SK-MEL-5 (cell line): ENCODE measurements at places on chromosomes 4 and X. TPM values are rescaled to one million over a fixed set of nuclear protein-coding genes. Genes with fewer than 3 reads are reported as not detected.

GRCh38 chr4:25454476-25454875 is 77.4 kb downstream of the ANAPC4 start:
- DNase-seq, result no peak

The NOP14 gene
- 22.5 and 26.1 TPM in 2 replicates for total RNA-seq

DNA sequence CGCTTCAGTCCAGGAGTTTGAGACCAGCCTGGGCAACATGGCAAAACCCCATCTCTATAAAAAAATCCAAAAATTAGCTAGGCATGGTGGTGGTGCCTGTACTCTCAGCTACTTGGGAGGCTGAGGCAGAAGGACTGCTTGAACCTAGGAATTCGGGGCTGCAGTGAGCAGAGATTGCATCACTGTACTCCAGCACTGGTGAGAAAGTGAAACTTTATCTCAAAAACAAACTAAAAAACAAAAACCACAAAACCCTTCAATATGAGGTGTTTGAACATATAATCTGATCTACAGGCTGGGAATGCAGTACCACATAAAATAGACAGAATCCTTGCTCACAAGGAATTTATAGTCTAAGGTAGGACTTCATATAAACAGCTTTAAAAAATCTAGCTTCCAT is 103.9 kb downstream of the PDS5A start:
- no peak for DNase-seq

The PPP2R2C gene
- 0.55 TPM in 1 of 2 replicates, not detected in the other for total RNA-seq

The ADH7 gene
- total RNA-seq, result not detected in 2 replicates

DNA sequence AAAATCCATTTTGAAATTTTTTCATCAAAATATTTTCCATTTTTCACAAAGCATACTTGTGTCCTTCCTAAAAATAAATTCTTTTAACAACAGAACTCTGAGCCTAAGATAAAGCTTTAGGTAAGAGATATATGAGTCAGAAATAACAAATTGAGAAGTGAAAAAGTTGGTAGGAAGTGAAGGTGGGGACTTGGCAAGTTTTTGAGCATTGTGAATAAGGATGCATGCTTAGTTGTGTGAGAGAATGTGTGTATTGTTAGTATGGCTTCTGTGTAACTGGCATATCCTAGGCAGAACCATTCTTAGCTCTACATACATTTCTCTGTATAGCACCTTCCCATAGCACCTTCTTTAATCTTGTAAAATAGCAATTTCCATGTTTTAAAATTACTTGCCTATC is 6.8 kb downstream of the ASB5 start:
- no peak for DNase-seq

- DNase-seq, result no peak
These were observed 11.8 kb downstream of the RBM10 start for GRCh38 chrX:47156611-47157520.

The XAGE1B gene
- total RNA-seq, result 1.8 and 15.3 TPM in 2 replicates

- peak; percentile 3 for DNase-seq
These were observed 38.6 kb upstream of the MSMO1 start for GRCh38 chr4:165288639-165289422.

- DNase-seq, result no peak
These were observed 1183.4 kb upstream of the PCDH7 start for GRCh38 chr4:29536745-29537144.

The GRIA2 gene
- total RNA-seq, result 0.24 and 0.29 TPM in 2 replicates

The CT47B1 gene
- not detected in 2 replicates for total RNA-seq

- no peak for DNase-seq
These were observed 49.0 kb downstream of the GBA3 start for GRCh38 chr4:22741744-22742143.

The ZNF732 gene
- total RNA-seq, result 0.08 TPM in 1 of 2 replicates, not detected in the other

The RNF150 gene
- total RNA-seq, result 15.3 and 16.3 TPM in 2 replicates

The STPG2 gene
- total RNA-seq, result 0.13 TPM in 1 of 2 replicates, not detected in the other

The MAPK10 gene
- total RNA-seq, result 0.58 and 0.83 TPM in 2 replicates

GRCh38 chrX:119617517-119618164 is 11.4 kb upstream of the NKRF start:
- DNase-seq, result no peak

GRCh38 chr4:1019320-1019719 is 7.9 kb downstream of the FGFRL1 start:
- no peak for DNase-seq

The SRD5A3 gene
- total RNA-seq, result 37.1 and 37.8 TPM in 2 replicates

GRCh38 chrX:12987900-12988594 is 13.1 kb downstream of the TMSB4X start:
- no peak for DNase-seq

DNA sequence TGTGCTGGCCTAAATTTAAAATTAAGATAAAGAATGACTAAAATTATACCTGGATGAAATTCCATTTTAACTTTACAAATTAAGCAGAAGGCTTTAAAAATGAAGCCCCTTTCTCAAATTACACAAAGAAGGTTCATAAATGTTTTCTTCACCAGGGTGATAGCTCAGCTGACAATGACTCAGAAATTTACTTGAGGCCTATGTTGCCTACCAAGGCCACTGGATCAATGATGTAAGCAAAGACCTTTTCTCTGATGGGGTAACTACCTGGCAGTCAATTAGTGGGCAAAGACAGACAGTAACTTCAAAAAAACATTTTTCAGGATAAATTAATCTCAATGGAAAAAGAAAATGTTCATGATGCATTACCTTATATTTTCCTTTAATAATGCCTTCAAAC is 23.9 kb upstream of the GPR34 start:
- peak; percentile 13 for DNase-seq

GRCh38 chr4:111231281-111231680 is 608.4 kb upstream of the PITX2 start:
- DNase-seq, result no peak

GRCh38 chrX:40167233-40167849 is 69.6 kb upstream of the BCOR start:
- no peak for DNase-seq

The TCEANC gene
- 4.1 and 5.4 TPM in 2 replicates for total RNA-seq

- DNase-seq, result no peak
These were observed 98.8 kb upstream of the GATB start for GRCh38 chr4:151859641-151860040.

GRCh38 chr4:101600287-101600686 is 190.2 kb upstream of the BANK1 start:
- DNase-seq, result no peak

The RS1 gene
- 0.08 TPM in 1 of 2 replicates, not detected in the other for total RNA-seq

DNA sequence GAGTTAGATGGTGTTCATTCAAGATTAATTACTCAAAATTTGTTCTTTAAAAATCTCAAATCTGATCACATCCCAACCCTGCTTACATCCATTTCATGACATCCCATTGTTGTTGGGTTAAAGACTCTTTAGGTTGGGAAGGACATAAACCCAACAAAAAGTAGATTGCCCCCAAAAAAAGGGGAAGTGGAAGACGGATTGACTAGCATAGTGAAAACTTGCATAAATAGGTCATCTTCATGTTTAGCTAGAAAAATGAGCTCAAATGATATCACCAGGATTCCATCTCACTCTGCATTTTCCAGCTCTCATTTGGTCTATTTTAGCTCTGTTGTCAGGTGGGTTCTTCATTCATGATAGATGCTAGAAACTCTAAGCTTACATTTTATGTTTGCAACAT is 18.5 kb upstream of the TET2 start:
- DNase-seq, result no peak

DNA sequence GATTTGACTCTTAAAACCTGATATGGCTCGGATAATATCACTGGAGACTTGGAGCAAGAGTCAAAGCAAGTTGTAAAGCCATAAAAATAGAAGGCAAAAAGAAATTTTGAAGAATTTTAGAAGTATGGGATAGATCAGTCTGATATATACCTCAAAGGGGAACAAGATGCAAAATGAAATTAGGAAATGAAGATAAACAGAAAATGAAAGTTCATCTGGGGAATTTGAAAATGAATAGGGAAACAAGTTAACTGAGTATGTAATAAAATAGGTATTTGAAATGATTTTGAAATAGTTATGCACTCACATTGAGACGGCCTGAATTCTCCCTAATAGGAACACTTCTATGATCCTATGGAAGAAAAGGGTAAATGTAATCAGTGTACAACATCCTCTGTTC is 5.7 kb downstream of the CYP2U1 start:
- no peak for DNase-seq

DNA sequence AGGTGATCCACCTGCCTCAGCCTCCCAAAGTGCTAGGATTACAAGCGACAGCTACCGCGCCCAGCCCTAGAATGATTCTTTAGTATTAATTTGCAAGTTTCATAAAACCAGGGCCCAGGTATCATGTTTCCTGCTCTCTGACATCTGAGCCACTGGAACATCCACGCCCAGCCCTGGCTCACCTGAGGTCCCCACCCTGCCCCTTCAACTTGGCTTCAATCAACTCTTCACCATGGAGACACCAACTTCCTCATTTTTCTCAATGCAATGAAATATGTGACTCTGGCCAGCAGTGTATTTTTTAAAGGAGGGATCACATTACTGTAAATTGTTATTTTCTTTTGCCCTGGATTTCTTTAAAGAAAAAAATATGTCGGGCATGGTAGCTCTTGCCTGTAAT is 3.9 kb downstream of the PRSS12 start:
- DNase-seq, result no peak

GRCh38 chr4:6992728-6993677 is 50.2 kb upstream of the TADA2B start:
- peak; percentile 72 for DNase-seq

- no peak for DNase-seq
These were observed 40.8 kb upstream of the APLN start for GRCh38 chrX:129695535-129695934.

GRCh38 chr4:64857815-64858214 is 448.6 kb upstream of the TECRL start:
- DNase-seq, result no peak

DNA sequence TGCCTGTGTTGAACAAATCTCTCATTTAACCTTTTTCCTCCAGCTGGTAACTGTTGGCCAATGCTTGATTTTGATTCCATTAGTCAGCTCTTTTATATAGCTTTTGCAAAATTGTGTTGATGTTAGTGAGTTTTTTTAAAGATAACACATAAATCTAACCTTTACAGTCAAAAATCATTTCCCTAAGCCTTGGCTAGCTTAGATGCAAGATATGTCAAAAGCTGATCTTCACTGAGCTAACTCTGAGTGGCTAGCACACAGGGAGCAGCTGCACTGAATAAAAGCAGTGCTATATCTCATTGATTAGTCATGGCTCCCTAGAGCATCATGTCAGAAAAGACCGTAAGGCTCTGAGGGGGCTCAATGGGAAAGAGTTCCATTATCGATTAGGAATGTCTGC is 78.7 kb downstream of the PPARGC1A start:
- DNase-seq, result no peak

The TRIM60 gene
- not detected in 2 replicates for total RNA-seq

DNA sequence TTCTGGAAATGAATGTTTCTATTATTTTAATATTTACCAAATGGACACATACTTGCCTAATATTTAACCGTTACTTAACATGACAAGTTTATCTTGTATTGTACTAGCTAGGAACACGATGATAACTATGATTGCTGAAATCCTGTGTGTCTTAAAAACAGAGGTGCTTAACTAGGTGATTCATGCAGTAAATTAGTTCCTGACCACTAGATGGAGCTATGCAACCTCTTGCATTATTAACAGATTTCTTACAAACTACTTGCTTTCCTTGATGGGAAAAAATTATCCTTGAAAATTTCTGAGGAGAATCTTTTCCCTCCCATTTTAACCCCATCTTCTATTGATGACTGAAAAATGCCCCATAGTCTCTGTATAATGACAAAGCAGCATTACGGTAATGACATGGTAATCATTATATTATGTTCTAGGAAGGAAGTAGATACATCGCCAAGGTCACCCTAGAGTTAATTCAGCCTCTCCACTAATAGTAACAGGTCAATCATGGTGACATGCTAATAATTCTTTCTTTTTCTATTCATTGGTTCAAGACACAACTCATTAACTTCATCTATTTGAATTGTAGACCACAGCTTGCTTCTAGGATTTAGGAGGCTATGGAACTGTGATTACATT is 844.2 kb downstream of the RAPGEF2 start:
- DNase-seq, result peak; percentile 66

DNA sequence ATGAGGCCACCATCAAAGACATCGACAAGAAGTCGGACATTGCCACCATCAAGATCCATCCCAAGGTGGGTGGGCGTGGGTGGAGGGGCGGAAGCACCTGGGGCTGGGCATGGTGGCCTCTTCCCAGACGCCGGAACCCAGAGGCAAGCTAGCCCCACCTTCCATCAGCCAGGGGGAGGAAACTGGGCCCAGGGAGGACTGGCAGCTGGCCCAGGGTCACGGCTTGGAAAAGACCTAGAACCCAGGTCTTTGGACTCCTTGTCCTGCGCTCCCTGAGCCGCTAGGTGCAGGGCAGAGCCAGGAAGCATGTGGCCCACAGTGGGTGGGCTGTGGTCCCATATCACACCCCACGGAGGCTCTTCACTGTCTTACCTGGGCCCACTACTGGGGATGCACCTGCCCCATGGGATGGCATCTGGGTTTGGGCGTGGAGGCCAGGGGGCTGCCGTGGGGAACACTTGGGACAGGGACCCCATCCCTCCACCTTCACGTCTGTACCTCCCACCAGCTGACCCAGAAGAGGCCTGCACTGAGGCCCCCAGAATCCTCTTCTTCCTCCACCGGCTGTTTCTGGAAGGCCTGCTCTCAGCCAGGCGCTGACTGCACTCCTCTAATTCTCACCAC is 17.3 kb downstream of the HTRA3 start:
- no peak for DNase-seq

DNA sequence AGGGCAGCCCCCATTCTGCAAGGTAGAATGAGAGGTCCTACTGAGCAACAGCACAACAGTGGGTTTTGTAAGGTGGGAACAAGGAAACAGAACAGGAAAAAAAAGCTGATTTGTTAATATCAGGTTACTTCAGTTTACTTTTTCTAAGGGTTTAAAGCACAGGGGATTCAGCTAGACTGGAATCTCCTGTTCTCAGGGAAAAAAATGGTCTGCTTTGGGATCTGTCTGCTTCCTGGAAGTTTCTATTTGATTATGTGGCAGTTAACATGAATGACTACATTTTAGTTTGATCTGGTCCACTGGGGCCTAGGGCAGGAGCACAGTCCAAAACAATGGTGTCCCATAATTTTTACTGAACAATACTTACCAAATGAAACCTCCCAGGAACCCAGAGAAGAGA is 104.6 kb downstream of the FBXW7 start:
- no peak for DNase-seq

DNA sequence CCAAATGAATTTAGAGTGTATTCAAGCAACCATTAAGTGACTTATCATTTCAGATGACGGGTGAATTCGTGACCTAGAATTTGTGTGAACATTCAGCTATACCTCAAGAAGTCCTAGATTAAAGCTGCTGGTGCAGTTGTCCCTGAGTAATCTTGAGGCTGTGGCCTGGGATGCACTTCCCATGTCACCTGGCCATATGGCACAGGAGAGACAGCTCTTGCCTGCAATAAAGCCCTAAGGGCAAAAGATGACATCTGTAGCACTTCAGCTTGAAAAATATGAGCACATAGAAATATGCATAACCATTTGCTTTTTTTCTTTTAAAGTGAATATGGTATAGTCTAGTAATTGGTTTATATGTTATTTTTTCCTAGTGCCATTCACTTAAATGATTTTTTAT is 125.8 kb downstream of the FHDC1 start:
- no peak for DNase-seq

- DNase-seq, result no peak
These were observed 8.3 kb upstream of the CCNI start for GRCh38 chr4:77084019-77084639.

The PDHA2 gene
- not detected in 2 replicates for total RNA-seq
